ENCODE measurements at places on chromosomes 4 and X.

- no peak for DNase-seq
These were observed 31.8 kb downstream of the PRRG1 start for GRCh38 chrX:37380924-37381323.

GRCh38 chr4:174318829-174319764 lies 35.4 kb downstream of the CEP44 start:
- DNase-seq: peak; percentile 47

DNA sequence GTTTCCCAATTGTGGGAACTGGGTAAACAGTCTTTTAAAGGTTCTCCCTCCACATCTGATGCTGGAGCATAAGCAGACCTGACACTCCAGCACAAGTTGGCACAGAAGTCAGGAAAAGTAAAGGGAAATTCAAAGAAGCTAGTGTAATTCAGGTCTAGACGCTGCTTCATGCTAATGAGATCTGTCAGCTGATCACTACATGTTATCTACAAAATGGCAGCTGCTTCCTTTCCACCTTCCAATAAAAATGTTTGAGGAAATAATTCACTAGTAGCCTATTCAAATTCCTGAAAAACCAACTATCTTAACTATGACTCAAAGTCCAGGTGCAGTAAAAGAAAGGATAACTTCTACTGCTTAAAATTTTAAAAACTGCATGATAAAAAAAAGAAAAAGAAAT lies 29.3 kb downstream of the DCAF8L2 start:
- DNase-seq: no peak

GRCh38 chrX:53587795-53588420 lies 98.6 kb downstream of the HUWE1 start:
- DNase-seq: no peak

DNA sequence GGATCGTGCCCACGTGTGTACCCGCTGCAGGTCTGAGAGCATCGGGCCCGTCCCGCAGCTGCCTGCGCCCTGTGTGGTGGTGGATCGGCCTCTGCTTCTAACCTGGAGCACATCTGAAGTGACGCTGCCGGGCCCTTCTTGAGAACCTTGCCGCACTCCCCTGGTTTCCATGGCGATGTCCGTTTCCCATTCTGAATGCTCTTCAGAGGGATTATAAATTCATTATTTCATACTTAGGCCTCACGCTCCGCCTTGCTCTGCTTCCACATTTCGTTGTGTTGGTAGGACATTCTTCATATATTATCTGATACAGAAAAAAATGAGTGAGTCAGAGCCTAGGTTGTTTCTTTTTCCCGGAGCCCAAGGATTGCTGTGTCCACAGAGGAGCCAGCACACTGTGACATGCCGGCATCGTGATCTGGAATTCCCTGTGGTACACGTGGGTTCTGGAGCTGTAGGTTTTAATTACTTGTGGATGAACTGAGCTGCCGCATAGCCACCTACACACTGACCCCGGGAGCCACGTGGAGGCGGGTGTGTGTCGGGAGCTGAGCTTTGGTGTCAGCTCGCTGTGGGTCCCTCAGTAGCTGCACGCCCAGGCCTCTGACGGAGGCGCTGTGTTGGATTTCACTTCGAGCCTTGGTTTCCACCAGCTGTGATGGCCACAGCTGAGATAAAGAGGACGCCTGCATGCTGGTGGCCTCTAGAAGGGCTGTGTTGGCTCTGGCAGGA lies 63.4 kb downstream of the PSAPL1 start:
- DNase-seq: no peak

GRCh38 chr4:79413032-79413885 lies 5.2 kb upstream of the GK2 start:
- no peak for DNase-seq

GRCh38 chr4:92483341-92483740 lies 179.6 kb downstream of the GRID2 start:
- DNase-seq: no peak

DNA sequence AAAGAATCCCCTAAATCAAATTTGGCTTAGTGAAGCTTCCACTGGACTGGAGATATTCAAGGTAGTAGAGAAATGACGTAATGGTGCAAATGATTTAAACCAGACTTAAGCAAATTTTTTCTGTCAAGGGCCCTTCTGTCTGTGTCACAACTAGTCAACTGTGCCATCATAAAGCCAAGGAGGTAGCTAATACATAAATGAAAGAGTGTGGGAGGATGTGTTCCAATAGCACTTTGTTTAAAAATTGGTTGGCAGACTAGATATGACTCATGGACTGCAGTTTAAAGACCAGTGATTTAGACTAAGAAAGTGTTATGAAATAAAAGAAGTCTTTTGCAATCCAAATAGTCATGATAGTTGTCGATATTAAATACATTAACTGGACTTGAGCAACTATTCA lies 24.3 kb upstream of the TEX13C start:
- no peak for DNase-seq

DNA sequence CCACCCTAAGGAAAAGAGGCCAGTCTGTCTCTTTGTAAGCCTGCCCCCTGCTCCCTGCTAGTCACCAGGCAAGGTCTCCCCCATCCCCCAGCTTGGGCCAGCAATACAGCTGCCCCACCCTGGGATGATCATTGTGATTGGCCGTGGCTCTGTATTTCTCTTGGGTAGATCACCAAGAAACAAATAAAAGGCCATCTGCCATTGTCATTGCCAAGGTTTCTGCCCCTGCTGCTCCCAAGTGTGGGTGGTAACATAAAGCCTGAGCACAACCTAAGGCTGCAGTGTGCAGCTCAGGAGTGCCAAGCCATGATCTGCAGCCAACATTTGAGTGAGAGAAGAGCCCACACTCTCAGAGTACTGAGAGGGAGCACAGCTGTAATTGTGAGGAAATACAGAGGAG lies 241.0 kb upstream of the POF1B start:
- no peak for DNase-seq

GRCh38 chr4:116150152-116150551 lies 935.2 kb downstream of the TRAM1L1 start:
- DNase-seq: no peak

DNA sequence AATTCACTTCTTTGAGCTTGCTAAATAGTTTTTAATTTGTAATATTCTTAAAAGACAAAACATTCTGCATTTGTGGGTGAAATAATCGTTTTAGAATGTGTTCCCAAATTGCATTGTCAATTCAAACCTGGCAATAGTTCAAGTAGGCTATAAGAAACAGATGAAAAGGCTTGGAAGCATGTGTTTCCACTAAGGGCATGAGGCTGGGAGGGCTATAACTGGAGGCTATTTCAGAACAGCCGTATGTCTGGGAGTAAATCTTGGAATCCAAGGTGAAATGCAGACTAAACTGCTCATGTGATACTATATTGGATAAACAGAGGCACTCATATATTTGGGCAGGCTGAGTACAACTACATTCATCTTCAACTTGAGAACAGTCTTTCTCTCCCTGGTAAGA lies 117.4 kb upstream of the GRPR start:
- DNase-seq: no peak

GRCh38 chr4:9894644-9895332 lies 113.4 kb downstream of the DRD5 start:
- no peak for DNase-seq

DNA sequence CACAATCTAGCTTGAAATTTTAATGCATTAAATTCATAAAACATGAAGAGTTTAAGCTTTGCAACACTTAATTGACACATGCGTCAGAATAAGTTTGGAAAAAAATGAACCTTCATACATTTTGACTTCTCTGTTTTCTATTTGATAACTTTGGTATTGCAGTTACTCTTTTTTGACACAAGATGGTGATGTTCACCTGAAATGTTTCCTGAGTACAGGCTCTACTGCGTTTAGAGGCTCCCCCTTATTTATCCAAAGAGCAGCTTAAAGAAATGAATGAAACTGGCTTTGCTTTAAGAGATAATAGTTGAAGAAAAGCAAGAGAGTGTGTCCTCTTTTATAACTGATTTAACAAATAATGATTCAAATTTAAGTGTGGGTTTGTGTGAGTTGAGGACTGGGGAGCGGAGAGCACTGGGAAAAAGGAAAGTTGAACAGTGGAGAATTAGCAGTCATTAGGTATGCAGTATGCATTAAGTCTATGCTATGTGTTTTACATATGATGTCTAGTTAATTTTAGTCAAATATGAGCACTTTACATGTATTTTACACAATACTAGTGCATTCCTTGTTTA lies 180.6 kb upstream of the NUDT6 start:
- DNase-seq: peak; percentile 27

DNA sequence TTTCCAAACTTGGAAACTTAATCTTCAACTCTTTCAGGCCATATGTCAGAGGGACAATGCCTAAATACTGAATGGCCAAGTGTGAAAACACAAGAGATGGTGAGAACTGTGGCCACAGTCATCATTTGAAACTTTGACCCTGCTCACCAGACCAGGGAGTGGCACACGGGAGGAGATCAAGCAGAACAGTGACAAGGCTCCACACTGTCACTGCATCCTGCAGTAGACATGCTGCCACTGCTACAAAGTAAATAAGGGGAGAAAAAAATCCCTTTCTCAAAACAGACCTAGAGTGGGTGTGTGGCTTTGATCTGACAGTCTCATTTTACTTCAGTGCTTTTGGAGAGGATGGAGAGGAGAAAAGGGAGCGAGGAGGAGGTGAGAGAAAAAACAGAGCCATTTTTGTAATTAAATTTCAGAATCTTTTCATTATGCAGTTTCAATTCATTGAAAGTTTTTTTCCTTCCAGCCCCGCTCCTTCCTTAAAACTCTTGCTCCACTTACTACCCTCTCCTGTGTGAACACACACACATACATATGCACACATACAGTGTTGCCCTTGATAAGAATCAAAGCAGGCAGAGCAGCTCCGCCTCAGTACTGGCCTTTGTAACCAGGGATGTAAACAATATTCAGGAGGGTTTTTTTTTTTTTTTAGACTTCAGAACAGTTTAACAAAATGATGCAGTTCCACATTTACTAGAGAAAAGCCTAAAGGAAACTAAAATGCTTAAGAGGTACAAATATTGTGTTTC lies 34.4 kb downstream of the NEXMIF start:
- no peak for DNase-seq

DNA sequence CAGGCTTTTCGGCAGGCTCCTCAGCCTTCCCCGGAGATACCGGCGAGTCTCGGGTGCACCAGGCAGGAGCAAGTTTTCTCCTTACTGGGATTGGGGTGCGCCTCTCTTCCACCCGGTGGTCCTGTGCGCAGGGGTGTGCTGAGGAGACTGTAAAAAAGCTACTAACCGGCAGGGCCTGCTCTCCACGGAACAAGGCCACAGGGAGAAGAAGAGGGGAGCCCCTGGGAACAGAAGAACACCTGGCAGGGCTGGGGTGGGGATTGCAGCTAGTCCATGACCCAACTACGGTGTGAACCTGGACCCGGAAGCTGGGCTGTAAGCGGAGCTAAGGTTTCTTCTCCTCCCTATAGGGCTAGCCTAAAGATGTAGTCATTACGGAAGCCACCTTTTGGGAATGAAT lies 17.7 kb upstream of the ZIC3 start:
- DNase-seq: no peak

- peak; percentile 58 for DNase-seq
These were observed 2.3 kb upstream of the NR3C2 start for GRCh38 chr4:148444296-148445070.

GRCh38 chr4:111283066-111283677 lies 660.3 kb upstream of the PITX2 start:
- peak; percentile 9 for DNase-seq

GRCh38 chr4:73859614-73860088 lies 6.6 kb downstream of the PF4V1 start:
- no peak for DNase-seq

GRCh38 chr4:15444276-15444675 lies 16.4 kb downstream of the C1QTNF7 start:
- DNase-seq: no peak

DNA sequence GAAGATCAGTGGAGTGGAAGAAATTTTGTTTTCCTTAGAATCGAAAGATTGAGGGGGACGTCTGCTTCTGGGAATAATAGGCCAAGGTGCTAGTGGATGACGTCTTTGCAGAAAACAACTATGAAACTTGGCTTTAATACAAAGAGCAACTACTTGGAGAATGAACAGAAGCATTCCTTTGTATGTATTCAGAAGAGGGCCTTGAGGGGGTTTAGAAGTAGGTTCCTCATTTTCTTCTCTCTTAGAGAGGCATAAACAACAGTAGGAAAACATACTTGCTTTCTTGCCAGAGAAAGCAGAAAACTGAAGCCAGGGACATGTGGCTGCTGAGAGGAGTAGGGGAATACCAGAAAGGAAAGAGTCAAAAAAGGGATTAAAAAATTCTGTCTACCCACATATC lies 167.8 kb downstream of the ZNF330 start:
- DNase-seq: no peak

GRCh38 chr4:126937342-126937741 lies 695.4 kb upstream of the INTU start:
- no peak for DNase-seq

GRCh38 chr4:74418063-74418670 lies 26.8 kb upstream of the AREG start:
- DNase-seq: no peak

- DNase-seq: no peak
These were observed 64.2 kb downstream of the PPP2R2C start for GRCh38 chr4:6408263-6408662.

GRCh38 chrX:96432647-96433046 lies 252.0 kb upstream of the DIAPH2 start:
- no peak for DNase-seq

GRCh38 chr4:137543198-137543597 lies 10.9 kb upstream of the PCDH18 start:
- DNase-seq: no peak

DNA sequence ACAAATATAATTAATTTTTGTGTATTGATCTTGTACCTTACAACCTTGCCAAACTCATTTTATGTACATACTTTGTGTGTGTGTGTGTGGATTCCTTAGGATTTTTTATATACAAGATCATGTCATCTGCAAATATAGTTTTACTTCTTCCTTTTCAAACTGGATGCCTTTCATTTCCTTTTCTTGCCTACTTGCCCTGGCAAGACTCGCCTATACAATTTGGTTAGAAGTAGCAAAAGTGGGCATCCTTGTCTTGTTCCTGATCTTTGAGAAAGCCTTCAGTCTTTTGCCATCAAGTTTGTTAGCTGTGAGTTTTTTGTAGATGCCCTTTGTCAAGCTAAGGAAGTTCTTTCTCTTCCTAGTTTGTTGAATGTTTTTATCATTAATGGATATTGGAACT lies 30.5 kb downstream of the RUFY3 start:
- DNase-seq: no peak

- DNase-seq: no peak
These were observed 4.1 kb upstream of the PGRMC1 start for GRCh38 chrX:119231936-119232445.

DNA sequence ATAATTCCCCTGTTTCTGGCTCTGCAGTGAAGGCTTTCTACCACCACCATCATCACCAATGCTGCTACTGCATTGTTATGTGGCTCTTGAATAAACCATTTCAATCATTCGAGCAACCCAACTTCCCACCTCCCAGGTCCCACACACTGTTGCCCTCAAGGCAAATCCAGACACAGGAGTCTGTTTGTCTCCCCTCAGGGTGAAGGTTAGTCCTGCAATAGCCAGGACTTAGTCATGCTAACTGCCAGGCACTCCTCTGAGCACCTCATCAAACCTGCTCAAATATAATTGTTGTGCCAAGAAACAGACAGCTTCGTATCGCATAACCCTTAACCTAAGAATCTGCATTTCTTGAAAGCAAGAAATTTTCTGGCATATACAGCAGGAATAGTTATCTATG lies 213.2 kb downstream of the KDR start:
- no peak for DNase-seq

- no peak for DNase-seq
These were observed 257.7 kb downstream of the THOC2 start for GRCh38 chrX:123475068-123475724.

GRCh38 chr4:89788206-89789072 lies 48.5 kb downstream of the SNCA start:
- DNase-seq: no peak

GRCh38 chr4:6275898-6276806 lies 6.5 kb downstream of the WFS1 start:
- DNase-seq: no peak

GRCh38 chrX:9737363-9737762 lies 28.3 kb downstream of the GPR143 start:
- DNase-seq: no peak
